ENCODE measurements at places on chromosomes 5 and 9. TPM values are rescaled to one million over a fixed set of nuclear protein-coding genes. Genes with fewer than 3 reads are reported as not detected.

The PDLIM4 gene
- 0.72 TPM for total RNA-seq

The TAF11L10 gene
- not detected for total RNA-seq

The OR13C3 gene
- total RNA-seq, result not detected

The SHROOM1 gene
- 7.4 TPM for total RNA-seq

The RELL2 gene
- 24.1 TPM for total RNA-seq

The NUTM2G gene
- not detected for total RNA-seq

The MRPL50 gene
- total RNA-seq, result 18.6 TPM

- peak; percentile 65 for DNase-seq
These were observed 23.0 kb downstream of the FRRS1L start for GRCh38 chr9:109143881-109144562.

- DNase-seq, result no peak
These were observed 4.1 kb upstream of the TOR1A start for GRCh38 chr9:129828051-129828450.

DNA sequence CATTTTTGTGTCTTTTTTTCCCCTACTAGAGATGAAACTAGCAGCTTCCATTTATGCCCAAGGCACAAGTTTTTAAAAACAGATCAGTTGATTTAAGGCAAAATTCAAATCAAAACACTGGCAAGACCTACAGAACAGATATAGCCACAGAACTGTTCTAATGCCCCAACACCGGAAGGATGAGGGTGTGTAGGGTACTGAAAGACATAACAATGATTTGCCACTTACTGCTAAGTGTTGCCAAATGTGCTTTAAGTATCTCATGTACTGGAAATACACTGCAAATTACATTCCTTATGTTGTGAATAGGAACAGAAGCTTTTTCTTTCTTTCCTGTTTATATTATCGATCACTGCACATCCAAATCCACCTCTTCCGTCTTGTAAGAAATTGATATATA lies 189.0 kb downstream of the CETN3 start:
- DNase-seq, result no peak

DNA sequence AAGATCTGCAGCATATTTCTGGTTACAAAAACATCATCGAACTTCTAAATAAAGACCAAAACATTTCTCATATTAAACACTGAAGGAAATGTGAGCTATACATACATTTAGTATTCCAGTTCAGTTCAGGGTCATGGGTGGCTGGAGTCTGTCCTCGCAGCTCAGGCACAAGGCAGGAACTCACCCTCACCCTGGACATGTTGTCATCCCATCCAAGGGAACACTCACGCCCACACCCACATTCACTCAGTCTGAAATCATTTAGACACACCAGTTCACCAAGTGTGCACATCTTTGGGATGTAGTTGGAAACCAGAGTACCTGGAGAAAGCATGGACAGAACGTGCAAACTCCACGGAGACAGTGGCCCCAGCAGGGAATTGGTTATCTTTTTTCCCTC lies 481.0 kb downstream of the RASEF start:
- no peak for DNase-seq

DNA sequence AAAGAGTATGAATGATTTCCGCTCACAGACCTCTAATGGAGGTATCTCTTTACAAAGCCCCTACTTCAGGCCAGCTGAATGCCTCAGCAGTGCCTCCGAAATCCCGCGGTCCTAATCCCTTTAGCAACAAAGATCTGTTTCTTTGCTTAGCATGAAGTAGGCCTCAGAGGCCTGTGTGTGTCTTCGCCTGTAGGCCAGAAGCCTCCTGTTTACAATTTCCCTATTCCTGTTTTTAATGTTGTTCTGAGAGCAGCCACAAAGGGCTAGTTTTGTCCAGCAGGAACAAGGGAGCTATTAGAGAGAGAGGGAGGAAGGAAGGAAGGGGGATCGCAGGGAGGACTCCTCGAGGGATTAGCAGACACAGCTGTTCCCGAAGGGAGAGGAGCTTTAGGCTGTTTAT lies 166.4 kb upstream of the SPRY4 start:
- DNase-seq, result no peak

DNA sequence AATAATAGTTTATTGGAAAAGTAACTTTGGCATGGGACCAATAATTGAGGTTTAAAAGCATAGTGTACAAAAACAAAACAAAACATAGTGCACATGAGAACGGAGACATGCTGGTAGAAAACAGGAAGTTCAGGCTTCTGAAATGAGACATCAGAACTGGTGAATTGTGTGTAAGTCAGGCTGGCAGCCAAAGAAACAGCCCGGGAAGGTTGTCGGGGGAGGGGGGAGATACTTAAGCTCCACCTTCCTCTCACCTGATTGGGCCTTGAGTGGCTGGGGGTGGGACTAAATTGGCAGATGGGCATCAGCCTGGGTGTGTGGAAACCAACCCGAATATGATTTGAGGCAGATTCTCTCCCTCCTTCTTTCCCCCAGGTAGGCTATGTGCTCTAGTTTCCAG lies 256.3 kb downstream of the SMARCA2 start:
- DNase-seq, result no peak

GRCh38 chr5:96336351-96336985 lies 96.6 kb downstream of the PCSK1 start:
- peak; percentile 89 for DNase-seq

DNA sequence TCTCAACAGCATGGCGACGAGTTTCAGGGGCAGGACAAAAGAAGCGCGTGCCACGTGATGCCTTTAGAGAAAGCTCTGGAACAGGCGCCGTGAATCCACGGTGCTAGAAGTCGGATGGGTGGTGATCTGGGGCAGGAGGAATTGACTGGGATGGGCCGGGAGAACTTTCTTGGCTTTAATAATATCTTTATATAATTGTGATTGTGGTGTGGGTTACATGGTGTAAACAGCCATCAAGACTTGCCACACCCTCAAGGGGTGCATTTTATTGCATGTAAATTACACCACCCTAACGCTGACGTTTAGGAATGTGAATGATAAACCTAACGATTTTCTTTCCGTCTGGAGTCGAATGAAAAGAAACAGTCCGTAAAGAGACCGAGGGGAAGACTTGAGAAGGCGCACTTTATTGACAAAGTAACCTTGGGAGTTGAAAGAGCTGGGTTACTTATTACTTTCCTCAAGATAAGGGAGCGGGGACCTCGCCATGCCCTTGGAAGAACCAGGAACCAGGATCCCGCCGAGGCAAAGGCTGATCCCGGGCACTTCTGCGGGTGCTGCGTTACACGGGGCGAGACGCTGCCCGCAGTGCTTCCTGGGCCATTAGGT lies 8.5 kb downstream of the NRARP start:
- DNase-seq, result no peak

GRCh38 chr5:178649580-178649979 lies 22.7 kb upstream of the CLK4 start:
- DNase-seq, result no peak

- DNase-seq, result no peak
These were observed 139.6 kb upstream of the LRRTM2 start for GRCh38 chr5:139014726-139015125.

DNA sequence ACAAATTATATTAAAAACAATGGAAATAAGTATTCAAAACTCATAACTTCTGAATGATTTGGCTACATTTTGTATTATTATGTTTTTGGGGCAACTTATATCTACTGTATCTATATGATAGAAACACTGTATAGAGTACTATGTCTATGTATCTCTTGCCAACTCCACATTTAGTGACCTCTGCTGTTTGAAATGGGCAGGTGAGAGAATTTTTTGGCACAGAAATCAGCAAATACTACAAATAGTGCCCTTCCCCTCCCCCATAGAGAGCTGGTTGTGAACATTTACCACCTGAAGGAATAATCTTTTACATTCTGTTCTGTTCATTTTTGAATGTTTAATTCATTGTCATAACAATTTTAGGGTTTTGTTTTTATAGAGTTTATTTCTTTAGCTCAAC lies 545.3 kb downstream of the PDE4D start:
- DNase-seq, result no peak

DNA sequence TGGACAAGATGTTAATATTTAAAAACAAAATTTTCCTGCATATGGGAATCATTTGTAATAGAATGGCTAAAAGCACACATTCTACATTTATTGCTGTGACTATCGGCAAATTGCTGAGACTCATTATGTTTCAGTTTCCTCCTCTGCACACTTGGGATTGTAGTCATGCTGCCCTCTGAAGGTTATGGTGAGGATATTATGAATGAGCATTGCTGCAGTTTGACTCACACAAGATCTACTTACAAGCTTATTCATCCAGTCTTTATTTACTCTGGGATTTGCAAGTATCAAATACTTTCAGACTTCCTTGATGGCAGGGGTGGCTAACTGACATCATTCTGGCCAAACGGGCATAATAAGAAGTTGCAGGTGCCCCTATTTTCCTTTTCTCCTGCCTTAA lies 9.5 kb upstream of the NFIL3 start:
- DNase-seq, result peak; percentile 75

GRCh38 chr9:70031141-70031545 lies 12.5 kb upstream of the MAMDC2 start:
- DNase-seq, result no peak

DNA sequence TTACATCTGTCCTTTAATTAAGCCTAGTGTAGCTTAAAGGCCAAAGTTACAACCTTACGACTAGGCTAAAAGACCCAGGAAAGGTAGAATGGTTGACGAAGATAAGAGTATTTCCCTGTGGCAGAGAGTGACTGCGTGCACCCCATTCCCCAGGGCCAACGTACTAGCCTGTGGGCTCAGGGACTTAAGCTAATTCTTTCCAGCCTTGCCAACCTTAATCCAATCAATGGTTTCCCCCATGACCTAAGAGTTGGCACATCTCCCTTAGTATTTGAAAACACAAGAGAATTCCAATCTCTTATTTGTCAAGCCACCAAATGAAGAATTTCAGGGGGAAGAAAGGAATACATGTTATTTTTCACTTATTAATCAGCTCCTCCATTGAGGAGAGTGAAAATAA lies 16.0 kb downstream of the CTNND2 start:
- DNase-seq, result no peak

- no peak for DNase-seq
These were observed 23.6 kb upstream of the SEC16A start for GRCh38 chr9:136506425-136506824.

DNA sequence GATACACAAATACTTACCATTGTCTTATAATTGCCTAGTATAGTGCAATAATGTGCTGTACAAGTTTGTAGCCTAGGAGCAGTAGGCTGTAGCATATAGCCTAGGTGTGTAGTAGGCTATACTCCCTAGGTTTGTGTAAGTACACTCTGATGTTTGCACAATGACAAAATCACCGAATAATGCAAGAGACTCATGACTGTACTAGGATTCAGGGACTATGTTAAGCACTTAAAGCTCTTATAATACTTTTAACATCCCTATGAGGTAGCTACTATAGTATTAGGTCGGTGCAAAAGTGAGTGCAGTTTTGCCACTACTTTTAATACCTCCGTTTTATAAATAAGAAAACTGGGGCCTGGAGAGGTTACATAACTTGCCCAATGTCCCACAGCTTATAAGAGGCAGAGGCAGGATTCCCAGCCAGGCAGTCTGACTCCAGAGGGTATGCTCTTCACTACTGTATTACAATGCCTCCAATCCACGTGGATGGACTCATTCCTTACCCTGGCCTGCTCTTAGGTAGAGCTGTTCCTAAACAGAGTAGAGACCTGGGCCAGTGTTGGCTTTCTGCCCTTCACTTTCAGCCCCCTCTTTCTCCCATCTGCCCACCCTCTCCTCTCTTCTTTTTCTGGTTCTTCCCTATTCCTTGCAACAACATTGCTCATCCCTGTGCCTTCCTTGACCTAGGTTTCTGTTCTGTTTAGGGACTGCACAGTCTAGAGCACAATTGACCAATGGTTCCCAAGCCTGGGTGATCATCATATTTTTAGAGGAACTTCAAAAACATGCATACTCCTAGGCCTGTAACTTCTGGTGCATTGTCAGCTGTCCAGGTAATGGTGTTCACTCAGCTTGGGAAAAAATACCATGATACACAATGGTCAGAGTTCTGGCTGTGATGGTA lies 114.0 kb downstream of the CARTPT start:
- no peak for DNase-seq

GRCh38 chr5:28967848-28968247 lies 1929.5 kb upstream of the CDH9 start:
- DNase-seq, result no peak

DNA sequence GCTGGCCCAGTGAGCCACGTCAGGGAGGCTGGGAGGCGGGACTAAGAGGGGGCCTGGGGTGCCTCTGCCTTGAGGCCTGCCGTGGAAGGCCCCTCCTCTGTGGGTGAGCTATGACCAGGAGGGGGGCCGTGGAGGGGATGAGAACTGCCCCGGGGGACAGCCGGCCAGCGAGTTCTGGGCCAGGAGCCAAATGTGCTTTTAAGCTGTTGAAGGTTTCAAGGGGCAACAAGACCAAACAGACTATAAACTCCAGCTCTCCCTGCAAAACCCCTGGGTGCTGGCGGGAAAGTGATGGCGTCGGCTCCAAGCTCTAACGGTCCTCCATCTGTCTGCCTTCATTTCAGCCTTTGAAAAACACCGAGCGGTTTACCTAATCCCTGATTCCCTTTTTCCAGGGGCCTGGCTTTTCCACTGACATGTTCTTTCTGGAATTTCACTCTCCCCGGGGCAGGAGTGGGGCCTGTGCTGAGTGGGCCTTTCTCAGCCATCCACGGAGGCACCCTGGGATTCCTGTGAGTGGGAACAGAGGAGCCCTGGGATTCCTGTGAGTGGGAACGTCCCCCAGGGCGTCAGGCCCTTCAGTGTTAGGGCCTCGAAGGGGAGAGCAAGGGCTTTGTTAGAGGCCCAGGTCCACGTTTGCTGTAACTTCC lies 65.6 kb downstream of the COL5A1 start:
- DNase-seq, result no peak

DNA sequence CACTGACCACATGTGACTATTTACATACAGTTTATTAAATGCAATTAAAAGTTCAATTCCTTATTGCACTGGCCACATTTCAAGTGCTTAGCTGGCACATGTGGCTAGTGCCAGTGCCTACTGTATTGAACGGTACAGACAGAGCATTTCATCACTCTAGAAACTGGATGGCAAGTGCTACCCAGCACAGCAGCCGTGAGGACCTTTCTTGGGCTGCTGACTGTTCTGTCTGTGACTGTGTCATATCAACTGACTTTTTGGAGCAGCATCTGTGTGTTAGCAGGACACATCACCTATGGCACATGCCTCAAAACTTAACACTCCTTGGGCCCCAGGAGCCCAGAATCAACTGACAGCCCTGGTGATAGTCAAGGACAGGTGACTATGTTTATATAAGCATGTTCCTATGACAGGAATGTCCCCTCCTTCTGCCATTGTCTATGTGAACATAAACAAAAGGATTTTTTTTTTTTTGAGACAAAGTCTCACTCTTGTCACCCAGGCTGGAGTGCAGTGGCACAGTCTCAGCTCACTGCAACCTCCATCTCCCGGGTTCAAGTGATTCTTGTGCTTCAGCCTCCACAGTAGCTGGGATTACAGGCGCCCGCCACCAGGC lies 8.9 kb downstream of the IRF1 start:
- DNase-seq, result peak; percentile 71

DNA sequence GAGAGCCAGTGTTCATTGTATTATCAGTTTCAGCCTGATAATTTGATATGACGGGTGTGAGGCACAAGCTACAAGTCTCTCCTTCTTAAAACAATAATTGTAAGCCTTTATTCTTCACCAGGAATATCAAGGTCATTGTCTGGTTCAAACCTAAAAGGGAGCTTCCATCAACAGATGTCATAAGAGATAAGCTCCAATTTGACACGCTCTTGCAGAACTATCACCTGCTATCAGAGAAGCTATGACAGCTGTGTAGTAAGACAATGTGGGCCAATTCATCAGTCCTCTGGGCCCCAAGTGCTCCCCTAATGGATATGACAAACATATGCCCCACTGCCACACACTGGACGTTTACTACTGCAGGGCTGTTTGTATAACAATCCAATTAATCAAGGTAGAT lies 1010.2 kb upstream of the DMAC1 start:
- no peak for DNase-seq

- DNase-seq, result peak; percentile 75
These were observed 70.5 kb downstream of the MLLT3 start for GRCh38 chr9:20551835-20552234.
